ENCODE measurements at places on chromosomes 7 and 10.

- no peak for DNase-seq
Measured at GRCh38 chr10:125340903-125341302, 180.5 kb upstream of the CTBP2 start.

GRCh38 chr7:16396766-16397500 lies 24.4 kb downstream of the CRPPA start:
- DNase-seq, result no peak

DNA sequence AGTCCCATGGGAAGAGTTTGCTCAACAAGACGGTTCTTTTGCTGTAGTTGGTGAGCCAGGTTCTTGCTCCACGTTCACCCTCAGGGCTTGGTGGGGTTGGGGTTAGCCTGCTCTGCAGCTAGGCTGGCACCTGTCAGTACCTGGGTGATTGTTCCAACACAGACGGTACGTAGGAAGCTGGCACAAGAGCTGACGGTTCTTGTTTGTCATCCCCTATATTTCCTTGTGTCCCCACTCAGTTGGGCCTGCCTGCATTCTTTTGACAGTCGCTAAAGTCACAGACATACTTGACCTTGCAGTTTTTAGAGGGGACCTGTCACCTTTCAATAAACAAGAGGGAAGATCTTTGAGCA lies 40.2 kb upstream of the SYPL1 start:
- DNase-seq, result no peak

GRCh38 chr7:35729061-35729783 lies 34.3 kb upstream of the HERPUD2 start:
- no peak for DNase-seq

DNA sequence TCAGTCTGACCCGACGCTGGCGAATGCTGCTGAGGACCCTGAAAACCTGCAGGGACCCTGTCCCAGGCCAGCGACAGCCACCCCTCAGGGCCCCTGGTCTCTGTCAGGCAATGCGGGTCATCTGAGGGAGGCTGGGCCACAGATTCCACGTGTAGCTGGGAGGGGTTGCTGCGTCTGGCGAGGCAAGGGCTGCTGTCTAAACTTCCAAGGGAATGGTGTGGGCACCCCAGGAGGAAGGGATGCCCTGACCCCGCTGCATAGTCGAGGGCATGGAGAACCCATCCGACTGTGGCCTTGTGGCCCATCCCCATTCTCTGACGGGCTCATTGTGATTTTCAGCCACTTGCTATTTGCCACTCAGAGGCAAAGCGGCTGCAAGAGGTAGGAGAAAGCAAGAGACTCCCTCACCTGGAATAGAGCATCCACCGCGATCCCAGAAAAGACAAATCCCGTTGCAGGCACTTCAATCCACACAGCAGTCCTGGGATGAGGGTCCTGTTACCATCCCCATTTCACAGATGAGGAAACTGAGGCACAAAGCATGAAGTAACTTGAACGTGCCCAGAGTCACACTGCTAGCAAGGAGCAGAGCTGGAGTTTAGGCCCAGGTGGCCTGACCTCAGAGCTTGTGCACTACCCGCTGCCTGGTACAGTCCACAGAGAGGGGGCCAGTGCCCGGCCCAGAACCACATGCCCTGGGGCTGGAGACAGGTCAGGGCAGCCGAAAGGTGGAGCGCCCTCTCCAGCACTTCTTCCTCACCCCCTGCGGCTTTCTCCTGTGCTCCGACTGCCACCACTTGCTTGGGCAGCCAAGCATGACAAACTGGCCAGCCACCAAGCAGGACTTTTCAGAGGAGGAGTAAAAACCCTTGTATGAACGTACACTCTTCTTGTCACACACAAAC lies 163.8 kb upstream of the KLF14 start:
- DNase-seq, result no peak

- DNase-seq, result no peak
Measured at GRCh38 chr7:21193895-21194294, 234.0 kb upstream of the SP4 start.

GRCh38 chr10:133614830-133615580 lies 11.6 kb downstream of the FRG2B start:
- no peak for DNase-seq

DNA sequence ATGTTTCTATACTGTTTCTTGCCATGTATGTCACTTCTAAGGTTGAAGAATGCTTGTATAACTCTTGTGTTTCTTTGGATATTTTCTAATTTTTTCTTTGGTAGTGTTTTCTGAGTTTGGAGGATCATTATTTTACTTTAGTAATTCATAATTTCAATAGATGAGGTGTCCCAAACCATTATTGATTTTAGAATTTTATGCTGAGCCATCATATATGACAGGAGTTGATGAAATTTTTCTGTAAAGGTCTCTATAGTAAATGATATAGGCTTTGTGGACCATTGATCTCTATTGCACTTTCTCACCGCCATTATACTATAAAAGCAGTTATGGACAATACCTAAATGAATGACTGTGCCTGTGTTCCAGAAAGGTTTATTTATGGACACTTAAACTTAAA lies 183.3 kb upstream of the PPP1R3A start:
- no peak for DNase-seq

Data from activated CD4-positive, alpha-beta T cell treated with anti-CD3 and anti-CD28 coated beads, Interleukin-2, amount 50 U/mL, for 1 hour (primary cell).